ENCODE measurements at places on chromosomes 3 and 15. TPM values are rescaled to one million over a fixed set of nuclear protein-coding genes. Genes with fewer than 3 reads are reported as not detected.

The SV2B gene
- total RNA-seq = 0.04 TPM

The CFAP92 gene
- 0.11 TPM for total RNA-seq

The LRRC31 gene
- total RNA-seq = not detected

The PSTPIP1 gene
- 137 TPM for total RNA-seq

The PLAAT1 gene
- total RNA-seq = not detected

The PP2D1 gene
- total RNA-seq = not detected

The MRAS gene
- total RNA-seq = not detected

The ATP11B gene
- total RNA-seq = 79.4 TPM
